ENCODE measurements at places on chromosomes 1 and 21.

GRCh38 chr1:25566730-25567341 is 23.4 kb downstream of the LDLRAP1 start:
- no peak for DNase-seq

DNA sequence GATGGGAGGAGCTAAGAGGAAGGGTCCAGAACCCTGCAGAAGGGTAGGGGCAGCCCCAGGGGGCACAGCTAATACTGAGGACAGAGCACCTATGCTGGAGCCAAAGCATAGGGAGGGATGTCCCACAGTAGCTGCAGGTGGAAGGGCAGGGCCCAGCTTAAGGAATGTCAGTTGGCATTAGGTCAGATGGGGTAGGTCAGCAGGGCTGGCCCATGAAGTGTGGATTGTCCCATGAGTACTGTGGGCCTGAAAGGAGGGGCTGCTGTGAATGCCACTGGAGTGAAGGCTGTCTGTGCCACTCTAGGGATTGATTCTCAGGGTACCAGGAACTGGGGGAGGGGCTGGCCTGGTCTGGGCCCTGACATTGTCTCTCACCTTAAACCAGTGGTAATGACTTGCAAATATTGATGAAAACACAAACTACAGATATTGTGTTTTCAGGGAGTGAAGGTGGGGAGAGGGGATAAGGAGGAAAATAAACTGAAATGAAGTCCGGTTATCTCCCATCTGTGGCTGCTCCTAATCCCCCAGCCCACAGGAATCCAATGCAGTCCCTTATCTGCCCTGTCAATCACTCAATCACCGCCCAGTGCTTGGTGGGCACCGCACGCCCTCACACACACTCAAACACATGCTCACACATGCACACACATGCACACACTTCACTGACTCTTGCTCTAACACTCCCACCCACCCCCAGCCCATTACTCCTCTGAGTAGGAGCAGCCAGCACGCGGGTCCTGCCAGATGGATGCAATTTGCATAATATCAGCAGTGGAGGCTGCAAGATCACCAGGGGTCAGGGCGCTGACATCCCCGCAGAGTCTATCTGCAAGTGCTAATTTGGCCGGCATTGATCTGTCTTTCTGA is 27.8 kb downstream of the DMAP1 start:
- DNase-seq = no peak

- DNase-seq = no peak
These were observed 37.9 kb downstream of the ETNK2 start for GRCh38 chr1:204113896-204114295.

- no peak for DNase-seq
These were observed 282.6 kb upstream of the DPYD start for GRCh38 chr1:98203466-98203865.

DNA sequence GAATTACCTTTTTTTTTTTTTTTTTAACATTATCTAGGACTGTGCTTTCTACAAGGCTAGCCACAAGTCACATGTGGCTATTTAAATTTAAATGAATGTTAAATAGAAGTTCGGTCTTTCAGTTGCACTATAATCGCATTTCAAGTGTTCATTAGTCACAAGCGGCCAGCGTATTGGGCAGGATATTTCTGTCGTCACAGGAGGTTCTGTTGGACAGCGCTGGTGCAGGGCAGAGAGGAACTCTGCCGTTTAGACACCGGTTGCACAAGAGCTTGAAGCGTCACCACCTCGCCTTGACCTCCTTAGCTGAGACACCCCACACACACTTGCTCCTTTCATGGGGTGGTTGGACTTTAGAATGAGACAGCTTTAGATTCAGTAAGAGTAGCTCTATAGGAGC is 64.1 kb downstream of the BACE2 start:
- DNase-seq = no peak

- peak; percentile 64 for DNase-seq
These were observed 48.2 kb downstream of the COQ8A start for GRCh38 chr1:226988334-226988666.

DNA sequence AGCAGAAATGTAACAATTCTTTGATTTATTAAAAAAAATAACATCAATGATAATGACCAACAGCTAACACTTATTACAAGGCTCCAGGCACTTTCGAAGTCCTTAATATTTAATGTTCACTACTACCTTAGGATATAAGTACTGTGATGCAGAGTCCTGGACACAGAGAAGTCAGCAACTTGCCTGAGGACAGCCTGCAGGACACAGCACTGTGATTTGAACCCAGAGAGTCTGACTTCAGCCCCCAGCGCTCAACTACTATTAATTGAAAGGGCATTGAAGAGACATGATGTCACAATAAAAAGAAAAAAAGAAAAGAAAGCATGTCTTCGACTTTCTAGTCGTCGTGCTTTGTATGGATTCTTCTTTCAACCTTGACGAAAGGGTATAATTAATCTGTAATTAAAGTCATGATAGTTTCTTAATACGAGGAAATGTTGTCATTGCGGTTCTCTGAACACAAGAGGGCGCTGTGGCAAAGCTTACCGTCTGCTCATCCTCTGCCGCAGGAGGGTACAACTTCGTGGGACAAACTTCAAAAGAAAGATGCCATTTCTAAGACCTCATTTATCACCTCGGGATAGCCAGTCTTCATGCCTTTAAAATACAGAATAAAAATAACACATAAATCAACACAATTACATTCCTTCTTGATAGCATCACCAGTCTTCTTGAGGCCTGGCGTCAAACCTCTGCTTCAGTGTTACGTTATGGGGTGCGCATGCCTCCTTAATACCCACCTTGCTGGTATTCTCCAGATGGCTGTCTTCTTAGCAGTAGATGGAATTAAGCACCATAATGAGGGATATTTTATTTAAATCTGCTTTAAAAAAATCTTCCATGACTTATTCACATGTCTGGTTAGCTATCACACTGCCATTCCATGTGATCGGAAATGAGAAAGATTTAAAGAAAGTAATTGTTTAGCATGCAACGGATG is 240.1 kb downstream of the DISC1 start:
- DNase-seq = peak; percentile 33

GRCh38 chr1:117796226-117796625 is 133.2 kb downstream of the GDAP2 start:
- no peak for DNase-seq

DNA sequence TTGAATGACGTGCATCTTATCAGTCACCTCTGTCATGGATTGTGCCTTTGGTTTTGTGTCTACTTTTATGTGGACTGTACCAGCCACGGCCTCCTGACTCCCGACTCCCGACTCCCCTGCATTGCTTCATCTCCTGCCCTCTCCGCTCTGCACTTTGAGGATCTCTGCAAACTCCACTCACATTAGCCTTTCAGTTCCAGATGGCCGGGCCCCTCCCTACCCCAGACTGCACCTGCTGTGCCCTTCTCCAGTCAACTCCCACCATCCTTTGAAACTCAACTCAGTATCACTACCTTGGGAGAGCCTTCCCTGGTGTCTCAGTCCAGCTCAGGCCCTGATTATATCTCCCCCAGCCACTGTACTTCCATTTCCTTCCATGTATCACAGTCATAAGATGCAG is 71.4 kb downstream of the MDM4 start:
- DNase-seq = no peak

GRCh38 chr1:234272656-234273312 is 100.5 kb upstream of the COA6 start:
- DNase-seq = peak; percentile 23

GRCh38 chr1:212045981-212046380 is 10.4 kb downstream of the DTL start:
- DNase-seq = no peak

- no peak for DNase-seq
These were observed 15.0 kb upstream of the FAAP20 start for GRCh38 chr1:2209400-2210083.

GRCh38 chr1:8040586-8040985 is 14.5 kb upstream of the ERRFI1 start:
- peak; percentile 75 for DNase-seq

DNA sequence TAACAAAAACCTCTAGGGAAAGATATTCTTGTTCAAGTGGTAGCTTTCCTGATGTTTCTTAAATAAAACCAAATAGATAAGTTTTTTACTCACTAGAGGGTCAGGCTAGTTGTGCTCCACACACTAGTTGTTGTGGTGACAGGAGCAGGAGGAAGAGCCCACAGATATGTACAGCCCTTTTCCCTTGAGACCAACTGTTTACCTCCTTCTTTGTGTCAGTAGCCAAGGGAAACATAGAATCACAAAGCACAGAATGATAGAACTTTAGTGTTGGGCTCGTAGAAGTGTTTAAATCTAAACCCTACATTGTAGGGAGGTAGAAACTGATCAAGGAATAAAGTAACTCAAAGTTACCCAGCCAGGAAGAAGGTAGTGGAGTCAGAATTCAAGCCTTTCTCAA is 309.0 kb downstream of the CTH start:
- DNase-seq = no peak

GRCh38 chr1:239914751-239915231 is 176.9 kb upstream of the FMN2 start:
- no peak for DNase-seq

DNA sequence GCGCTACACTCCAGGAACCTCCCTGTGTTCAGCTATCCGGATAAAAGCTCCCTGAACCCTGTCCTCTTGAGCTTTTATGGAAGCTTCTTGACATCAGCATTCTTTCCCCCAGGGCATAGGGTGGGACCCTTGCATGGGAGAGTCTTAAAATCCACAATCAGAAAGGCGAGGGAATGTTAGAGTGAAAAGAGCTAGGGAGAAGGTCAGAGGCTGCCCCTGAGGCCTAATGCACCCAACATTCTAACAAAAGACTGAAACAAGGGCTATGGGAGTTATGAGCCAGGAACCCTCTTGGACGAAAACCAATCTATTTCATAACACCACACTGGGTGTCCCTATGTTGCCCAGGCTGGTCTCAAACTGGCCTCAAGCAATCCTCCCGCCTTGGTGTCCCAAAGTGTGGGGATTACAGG is 36.7 kb downstream of the NEK2 start:
- DNase-seq = no peak

DNA sequence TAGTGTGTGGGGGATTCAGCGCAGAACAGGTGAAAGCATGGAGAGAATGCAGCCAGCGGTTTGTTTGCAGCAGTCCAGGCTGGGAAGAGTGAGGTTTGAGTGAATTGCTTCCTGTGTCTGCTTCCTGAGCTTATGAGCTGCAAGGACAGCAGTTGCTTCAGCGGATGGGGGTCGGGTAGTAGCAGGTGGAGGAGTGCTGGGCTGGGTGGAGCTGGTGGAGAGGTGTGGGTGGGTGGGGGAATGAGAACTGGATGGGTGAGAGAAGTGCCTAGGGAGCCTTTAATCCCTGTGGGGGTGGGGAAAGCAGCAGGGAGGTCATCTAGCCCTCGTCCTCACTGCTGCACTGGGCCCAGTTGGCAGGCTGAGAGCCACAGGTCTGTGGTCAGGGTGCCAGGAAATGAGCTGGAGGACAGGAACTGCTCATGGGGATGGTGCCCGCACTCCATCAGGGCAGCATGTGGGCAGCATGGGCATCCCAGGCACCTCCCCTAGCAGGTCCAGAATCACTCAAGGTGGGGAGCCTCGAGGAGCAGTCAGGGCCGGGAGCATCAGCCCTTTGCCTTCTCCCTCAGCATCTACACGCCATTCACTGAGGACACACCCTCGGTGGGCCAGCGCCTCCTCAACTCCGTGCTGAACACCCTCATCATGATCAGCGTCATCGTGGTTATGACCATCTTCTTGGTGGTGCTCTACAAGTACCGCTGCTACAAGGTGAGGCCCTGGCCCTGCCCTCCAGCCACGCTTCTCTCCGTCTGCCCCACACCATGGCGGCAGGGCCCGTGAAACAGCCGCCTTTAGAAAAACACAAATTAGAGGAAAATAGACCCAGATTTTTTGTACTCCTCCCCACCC is 14.8 kb downstream of the PSEN2 start:
- no peak for DNase-seq

- no peak for DNase-seq
These were observed 17.8 kb upstream of the OVAAL start for GRCh38 chr1:180540697-180541594.

DNA sequence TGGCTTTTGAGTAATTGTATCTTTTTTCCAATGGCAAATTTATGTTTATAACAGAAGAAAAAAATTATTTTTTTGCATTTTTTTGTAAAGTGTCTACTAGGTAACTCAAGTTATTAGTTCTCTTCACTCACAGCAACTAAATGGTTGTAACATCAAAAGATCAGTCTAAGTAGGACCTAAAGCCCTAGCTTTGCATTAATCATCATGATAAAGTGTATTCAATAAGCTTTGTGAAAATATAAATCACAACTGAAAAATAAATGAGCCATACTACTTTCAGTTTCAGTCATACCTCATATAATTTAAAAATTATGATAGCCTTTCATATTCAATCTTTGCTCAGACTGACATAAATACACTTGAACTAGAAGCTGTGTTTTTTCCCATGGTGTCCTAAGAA is 6.9 kb downstream of the TAF5L start:
- DNase-seq = no peak

DNA sequence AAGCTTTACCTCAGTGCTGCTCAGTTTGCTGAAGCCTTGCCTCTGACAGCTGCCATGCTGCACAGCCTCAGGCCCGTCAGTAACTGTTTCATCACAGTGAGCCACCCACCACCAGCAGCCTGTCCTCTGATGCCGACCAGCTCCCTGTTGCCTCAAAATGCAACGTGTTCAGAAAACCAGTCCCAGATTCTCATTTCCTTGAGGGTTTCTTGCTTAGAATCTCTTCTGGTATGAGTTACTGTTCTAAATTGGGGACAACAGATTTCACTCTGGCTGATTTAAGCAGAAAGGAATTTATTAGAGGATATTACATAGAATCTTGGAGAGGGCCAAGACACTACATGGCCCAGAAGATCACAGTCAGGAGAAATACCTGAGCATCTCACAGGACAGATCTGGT is 11.0 kb downstream of the UBL4B start:
- no peak for DNase-seq

- no peak for DNase-seq
These were observed 93.0 kb upstream of the TTC34 start for GRCh38 chr1:2894381-2895041.

GRCh38 chr1:115642168-115643072 is 650 bp downstream of the VANGL1 start:
- DNase-seq = no peak

- DNase-seq = no peak
These were observed 229.7 kb upstream of the IRF2BP2 start for GRCh38 chr1:234839663-234840062.

- DNase-seq = no peak
These were observed 1.0 kb upstream of the LRRC38 start for GRCh38 chr1:13514821-13515220.

DNA sequence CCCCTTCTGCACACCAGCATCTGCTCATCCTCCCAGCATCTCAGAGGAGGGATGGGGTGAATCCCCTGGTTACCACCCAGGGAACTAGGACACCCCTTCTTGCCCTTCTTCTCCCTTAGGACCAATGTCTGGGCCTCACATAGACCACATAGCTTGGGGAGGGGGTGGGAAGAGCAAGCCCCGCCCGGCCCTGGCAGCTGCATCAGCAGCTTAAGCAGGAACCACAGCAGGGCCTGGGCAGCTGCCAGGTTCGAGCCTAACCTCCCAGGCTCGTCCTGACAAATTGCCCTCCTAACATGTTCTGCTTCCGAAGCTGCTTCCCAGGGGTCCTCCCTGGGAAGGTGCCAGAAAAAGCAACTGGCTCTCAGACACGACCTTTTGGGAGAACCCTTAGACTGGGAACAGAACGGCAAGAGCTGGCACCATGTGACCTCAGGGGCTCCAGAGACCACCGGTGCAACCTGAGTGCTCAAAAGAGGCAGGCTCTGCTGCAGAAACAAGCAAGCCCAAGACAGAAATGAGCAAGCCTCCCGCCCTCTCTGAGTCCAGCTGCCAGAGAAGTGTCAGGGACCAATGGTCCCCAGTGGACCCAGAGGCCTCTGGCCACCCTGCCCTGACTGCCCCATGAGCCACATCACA is 18.4 kb upstream of the CLSTN1 start:
- no peak for DNase-seq
